ENCODE measurements at places on chromosomes 2 and 18.

DNA sequence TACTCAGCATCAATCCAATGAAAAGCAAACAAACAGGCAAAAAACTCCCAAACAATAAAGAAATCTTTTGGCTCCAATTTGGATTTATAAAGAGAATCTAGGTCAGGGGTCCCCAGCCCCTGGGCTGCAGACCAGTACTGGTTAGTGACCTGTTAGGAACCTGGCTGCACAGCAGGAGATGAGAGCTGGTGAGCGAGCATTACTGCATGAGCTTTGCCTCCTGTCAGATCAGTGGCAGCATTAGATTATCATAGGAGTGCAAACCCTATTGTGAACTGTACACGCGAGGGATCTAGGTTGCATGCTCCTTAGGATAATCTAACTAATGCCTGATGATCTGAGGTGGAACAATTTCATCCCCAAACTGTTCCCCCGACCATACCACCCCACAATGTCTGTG is 102.2 kb downstream of the KIAA1328 start:
- DNase-seq: no peak

DNA sequence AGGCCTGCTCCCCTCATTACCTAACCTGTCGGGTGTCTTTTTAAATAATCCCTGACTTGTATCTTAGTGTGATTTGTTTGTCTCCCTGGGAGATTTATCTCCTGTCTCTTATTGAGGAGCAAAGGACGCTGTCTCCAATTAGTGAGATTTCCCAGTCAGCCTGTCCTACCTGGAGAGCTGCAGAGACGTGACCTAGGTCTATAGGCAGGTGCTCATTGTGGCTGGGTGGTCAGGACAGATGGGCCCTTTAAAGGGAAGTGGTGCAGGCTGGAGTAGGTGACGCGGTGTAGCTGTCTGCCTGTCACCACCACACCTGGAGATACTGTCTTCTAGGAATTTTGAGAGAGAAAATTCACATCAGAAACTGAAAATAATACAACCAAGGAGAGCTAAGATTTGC is 28.0 kb downstream of the PLB1 start:
- DNase-seq: no peak

DNA sequence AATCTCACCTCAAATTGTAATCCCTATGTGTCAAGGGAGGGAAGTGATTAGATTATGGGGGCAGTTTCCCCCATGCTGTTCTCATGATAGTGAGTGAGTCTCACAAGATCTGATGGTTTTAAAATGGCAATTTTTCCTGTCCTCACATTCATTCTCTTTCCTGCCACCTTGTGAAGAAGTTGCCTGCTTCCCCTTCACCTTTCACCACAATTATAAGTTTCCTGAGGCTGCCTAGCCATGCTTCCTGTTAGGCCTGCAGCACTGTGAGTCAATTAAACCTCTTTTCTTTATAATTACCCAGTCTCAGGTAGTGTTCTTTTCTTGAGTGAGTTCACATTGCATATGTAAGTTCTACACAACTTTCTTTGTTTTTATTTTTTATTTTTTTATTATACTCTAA is 271.5 kb downstream of the EXOC6B start:
- DNase-seq: no peak

DNA sequence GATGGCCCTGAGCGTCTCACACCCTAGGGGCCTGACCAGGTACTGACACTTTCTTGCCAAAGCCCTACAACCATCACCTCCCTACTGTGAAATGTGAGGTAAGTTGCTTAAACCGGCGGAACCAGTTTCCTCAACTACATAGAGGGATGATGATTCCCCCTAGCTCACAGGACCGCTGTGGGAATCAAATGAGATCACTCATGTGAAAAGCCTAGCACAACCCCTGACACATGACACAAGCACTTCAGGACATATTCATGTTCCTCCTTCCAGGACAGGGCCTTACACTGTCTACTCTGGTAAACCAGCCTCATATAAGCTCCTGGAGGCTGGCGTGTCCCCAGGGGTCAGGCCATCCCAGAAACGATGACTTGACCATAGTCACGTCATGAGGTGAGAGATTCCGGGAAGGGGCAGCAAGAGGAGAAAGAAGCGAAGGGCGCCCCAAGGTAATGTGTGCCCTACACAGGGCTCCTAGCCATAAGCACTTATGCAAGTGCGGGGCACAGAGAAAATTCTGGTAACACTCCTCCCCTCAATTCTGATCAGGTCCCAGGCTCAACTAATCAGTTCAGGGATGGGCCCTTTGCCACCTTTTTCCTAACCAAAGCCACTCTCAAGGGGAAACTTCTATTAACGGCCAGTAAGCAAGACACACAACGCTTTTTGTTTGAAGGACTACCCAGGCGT is 49.5 kb downstream of the C2orf42 start:
- no peak for DNase-seq

- DNase-seq: no peak
These were observed 26.3 kb downstream of the FOSL2 start for GRCh38 chr2:28419003-28419402.

- no peak for DNase-seq
These were observed 10.5 kb downstream of the SLC66A2 start for GRCh38 chr18:79940814-79941472.

- DNase-seq: no peak
These were observed 229.9 kb downstream of the AGPS start for GRCh38 chr2:177622521-177622920.

GRCh38 chr2:19028587-19029375 is 329.6 kb downstream of the OSR1 start:
- DNase-seq: no peak

DNA sequence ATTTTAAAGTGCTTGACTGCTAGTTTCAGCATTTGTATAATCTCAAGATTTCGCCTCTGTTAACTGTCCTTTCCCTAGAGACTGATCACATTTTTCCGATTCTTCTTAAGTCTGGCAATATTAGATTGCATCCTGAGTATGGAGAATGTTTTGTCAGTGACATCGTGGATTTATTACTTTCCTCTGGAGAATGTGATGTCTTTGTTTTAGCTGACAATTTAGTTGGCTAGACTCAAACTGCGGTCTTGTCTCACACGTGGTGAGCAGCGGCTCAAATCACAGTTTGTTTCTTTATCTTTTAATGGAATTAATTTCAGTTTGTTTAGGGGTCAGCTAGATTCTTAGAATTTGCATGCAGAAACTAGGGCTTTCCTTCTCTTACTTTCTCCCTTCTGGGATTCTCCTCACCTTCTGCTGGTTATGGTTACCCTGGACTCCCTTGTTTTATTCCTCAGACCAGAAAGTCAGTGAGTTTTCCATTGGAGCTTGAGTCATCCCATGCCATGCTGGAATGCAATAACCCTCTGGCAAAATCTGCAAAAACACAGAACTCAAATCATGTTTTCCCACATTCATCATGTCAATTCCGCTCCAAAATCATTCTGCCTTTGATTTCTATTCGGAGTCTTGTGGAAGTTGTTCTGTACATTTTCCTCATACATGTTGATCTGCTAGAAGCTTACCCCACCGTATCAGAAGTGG is 327.2 kb upstream of the TRIB2 start:
- DNase-seq: no peak

DNA sequence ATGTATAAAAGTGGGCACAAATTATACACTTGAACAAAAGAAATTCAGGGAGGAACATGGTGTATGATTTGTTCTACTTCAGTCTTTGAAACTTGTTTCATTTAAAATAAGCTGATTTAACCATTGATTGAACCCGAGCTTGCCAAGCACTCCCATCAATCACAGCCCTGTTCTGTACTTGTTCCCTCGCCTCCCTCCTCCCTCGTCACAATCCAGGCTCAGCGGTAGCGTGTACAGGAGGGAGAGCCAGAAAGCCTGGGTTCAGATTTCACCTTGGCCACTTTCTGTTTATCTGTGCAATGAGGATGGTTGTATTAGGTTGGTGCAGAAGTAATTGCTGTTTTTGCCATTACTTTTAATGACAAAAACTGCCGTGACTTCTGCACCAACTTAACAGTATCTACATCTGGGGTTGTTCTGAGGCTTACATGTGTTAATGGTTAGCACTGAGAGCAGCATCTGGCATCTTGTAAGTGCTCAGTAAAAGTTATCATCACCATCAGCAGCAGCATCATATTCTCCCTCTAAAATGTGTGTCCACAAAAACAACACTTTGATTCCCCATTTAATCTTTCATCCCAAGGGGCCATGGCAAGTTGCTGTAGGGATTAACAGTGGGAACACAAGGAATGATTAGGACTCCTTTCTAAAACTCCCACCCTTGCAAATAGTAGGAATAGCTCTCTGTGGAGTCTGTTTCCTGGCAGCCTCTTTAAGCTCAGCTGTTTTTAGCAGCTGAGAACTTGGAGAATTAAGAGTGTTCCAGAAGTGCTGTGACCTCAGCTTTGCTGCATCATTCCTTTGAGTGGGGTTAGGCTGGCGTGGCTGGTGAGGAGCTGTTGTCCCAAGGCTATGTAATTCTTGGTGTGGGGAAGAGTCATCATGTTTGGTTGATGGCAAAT is 4.7 kb downstream of the DPYSL5 start:
- DNase-seq: no peak

GRCh38 chr2:46241344-46241743 is 55.9 kb upstream of the EPAS1 start:
- no peak for DNase-seq

- no peak for DNase-seq
These were observed 223.7 kb downstream of the SLC4A3 start for GRCh38 chr2:219851169-219851568.

- no peak for DNase-seq
These were observed 47.8 kb downstream of the ARHGEF4 start for GRCh38 chr2:130884503-130884902.

GRCh38 chr18:2840521-2840920 is 6.3 kb upstream of the EMILIN2 start:
- no peak for DNase-seq

DNA sequence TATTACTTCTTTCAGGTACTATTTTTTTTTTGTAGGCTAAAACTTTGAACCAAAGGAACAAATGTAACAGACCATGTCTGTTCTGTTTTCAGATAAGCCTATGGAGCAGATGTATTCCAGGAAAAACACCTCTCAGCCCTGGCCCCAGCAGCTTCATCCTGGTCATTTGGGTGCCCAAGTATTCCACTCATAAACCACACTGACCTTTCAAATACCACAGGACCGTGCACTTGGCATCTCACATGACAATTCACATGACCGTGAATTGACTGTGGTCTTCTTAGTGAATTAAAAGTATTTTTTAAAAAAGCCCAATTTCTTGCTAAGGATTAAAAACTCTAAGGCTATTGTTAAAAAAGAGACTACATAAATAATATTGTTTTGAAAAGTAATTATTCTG is 50.2 kb downstream of the SMIM21 start:
- DNase-seq: no peak

GRCh38 chr2:55057474-55057873 is 7.2 kb upstream of the RTN4 start:
- DNase-seq: no peak

GRCh38 chr2:27497288-27497627 is 619 bp downstream of the GCKR start:
- DNase-seq: no peak

DNA sequence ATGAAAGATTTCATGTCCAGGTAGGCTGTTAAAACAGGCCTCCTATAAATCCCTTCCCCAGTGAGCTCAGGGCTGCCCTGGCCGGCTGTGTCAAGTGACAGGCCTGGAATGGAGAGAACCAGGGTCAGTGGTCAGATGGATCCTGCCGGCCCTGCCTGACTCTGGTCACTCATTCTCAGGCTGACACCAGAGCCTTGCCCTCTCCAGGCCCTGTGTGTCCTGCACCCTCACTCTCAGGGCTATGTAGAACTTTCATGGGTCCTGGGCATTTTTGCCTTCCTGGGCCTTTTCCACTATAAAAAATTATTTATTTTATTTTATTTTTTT is 82.0 kb upstream of the RGPD5 start:
- no peak for DNase-seq

DNA sequence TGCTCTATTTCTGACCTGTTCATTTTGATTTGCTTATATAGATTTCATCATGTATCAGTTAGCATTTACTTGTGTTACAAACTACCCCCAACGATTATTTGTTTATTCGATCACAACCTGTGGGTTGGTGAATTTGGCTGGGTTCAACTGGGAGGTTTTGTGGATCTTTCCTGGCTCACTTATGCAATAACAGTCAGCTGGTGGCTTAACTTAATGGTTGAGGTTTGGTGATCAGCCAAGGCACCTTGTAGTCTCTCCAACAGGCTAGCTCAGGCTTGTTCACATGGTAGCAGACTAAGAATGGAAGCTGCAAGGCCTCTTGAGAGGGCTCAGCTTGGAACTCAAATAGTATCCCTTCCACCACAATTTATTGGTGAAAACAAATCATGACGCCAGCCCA is 5.4 kb upstream of the PUM2 start:
- no peak for DNase-seq

- DNase-seq: no peak
These were observed 7.9 kb downstream of the SCG2 start for GRCh38 chr2:223594259-223594658.

DNA sequence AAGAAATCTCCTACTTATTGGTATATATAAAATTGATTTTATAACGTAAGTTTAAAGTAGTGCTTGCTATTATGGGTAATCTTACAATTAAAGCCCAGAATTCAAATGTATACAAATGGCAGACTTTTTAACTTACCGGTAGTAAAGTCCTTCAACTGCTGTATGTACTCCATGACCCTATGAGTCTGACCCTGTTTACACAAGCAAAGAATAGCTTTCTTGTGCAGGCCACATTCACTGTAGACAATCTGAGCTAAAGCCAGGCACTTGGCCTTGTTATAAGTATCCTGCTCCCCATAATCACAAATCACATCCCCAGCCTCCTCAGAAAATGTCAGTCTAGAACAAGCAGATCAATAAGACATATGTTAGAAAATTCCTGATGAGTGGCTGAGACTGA is 51.7 kb downstream of the CLHC1 start:
- no peak for DNase-seq

DNA sequence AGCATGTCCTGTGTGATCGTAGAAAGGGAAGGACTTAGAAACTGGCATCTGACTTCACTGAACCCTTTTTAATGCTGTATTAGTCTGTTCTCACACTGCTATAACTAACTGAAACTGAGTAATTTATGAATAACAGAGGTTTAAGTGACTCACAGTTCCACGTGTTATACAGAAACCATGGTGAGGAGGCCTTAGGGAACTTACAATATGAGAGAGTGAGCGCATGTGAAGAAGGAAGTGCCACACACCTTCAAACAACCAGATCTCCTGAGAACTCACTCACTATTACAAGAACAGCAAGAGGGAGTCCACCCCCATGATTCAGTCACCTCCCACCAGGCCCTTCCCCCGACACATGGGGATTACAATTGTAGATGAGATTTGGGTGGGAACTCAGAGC is 811.3 kb downstream of the CPS1 start:
- no peak for DNase-seq

DNA sequence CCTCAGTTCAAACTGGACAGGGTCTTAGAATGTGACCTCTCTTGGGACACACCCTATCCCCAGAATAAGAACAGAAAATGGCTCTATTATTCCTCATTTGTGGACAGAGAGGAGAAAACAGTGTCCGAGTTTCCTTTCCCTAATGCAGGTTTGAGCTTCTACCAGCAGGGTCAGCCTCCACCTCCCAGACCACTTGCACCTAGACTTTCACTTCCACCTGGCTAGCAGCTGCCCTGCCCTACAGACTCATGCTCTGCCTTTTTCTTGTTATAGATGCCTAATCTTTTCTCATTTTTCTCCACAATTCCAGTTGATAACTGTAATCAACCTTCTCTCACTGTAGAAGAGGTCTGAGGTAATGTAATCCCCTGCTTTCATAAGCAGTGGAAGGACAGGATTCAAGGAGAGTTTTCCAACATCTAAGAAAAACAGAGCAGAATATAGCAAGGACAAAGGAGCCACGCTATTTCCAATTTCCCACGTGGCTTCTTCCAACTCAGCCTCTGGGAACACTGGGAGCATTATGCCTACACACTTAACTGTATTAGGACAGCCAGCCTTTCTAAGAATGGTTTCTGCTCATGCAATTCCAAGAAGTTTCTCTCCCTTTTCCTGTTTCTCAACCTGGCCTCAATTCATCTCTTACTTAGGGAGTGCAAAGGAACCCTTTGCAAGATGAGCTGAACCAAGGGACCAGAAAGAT is 239.8 kb downstream of the BCL11A start:
- no peak for DNase-seq

Measured in activated gamma-delta T cell (primary cell).